ENCODE measurements at places on chromosomes 4 and X. TPM values are rescaled to one million over a fixed set of nuclear protein-coding genes. Genes with fewer than 3 reads are reported as not detected.

The SYTL5 gene
- 0.45 TPM for total RNA-seq

The SMR3B gene
- not detected for total RNA-seq

The MTMR8 gene
- 0.45 TPM for total RNA-seq

The CSN1S1 gene
- not detected for total RNA-seq

Data from A549 treated with DMSO at 1 μM for 4 hours (cell line).